ENCODE measurements at places on chromosomes 12 and 14.

- no peak for DNase-seq
Observed at GRCh38 chr14:73879027-73879426, 7.6 kb upstream of the ZNF410 start.

GRCh38 chr14:75313294-75313693 is 34.7 kb downstream of the FOS start:
- no peak for DNase-seq

DNA sequence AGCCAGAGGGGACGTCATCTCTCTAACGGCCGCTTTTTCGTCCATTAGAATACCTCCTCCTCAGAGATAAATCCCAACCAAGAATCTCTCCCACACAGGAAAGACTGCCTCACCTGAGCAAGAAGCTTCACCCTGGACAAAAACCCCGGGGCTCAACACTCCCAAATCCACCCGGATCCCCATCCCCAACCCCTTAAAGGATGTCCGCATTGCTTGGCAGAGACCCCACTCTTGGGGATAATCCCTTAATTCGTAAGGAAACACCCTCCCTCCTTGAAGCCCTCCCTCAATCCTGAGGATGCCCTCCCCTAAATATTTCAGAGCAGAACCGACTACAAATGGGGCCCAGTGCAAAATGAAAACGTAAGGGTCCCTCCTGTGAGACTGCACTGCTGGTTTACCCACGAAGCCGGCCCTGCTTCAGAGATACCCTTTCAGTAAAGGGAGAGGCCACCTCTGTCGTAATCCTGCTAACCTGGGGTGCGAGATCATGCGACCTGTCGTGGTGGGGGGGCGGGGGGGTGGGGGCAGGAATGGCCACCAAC is 655 bp upstream of the DYNLL1 start:
- no peak for DNase-seq

DNA sequence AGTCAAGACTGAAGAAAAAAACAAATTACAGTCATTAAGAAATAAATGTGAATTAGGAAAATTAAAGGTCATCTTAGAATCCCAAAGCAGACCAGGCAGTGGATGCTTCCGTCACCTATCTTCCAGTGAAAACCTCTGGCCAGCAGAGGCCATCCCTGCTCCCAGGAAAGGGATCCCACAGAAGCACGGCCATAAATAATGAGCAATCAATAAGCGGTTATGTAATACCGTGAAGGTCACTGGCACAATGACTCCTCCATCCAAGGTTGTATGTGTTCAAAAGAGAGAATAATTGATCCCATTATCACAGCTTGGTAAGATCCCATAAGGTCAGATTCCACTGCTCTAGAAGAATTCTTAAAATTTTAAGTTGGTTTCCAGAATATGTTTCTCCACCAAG is 85.7 kb downstream of the PPP2R5E start:
- no peak for DNase-seq

DNA sequence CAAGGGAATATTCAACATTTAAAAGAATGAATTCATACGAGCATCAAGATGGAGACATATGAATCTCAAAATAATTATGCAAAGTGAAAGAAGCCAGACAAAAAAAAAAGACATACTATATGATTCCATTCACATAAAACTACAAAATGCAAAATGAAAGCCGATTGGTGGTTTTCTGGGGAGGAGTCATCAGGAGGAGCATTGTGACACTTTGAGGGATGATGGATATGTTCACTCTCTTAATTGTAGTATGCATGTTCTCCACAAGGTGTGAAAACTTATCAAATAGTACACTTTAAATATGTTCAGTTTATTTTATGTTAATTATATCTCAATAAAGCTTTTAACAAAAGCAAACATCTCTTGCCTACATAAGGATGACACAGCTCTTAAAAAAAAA is 13.5 kb downstream of the OLR1 start:
- DNase-seq: no peak
